Mesendoderm (in vitro differentiated cells): ENCODE measurements at places on chromosomes 6 and 20.

DNA sequence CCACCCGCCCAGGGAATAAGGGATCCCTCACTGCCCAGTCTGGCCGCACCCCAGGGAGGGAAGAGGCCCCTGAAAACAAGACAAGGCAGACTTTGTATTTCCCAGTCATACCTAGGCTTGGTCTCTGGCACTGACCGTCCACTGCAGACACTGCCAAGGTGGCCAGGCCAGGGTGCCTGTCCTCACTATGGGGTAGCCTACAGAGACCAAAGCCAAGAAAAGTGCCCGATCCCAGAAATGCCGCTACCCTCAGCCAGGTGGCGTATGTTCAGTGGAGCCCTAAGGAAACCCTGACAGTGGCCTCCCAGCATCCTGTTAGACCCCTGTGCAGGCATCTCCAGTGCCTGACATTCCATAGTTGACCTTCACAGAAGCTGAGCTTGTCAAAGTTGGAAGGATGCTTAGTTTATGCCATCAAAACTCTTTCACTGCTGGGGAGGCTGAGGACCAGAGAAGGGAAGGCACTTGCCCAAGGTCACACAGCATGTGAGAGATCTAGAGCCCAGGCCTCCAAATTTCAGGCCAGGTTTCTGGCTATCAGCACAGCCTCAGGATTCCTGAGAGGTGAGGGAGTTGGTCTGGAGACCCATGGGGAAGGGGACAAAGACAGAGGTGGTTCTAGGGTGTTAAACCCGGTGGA, 2.5 kb downstream of the SCRT2 start:
- peak; percentile 60 for DNase-seq

DNA sequence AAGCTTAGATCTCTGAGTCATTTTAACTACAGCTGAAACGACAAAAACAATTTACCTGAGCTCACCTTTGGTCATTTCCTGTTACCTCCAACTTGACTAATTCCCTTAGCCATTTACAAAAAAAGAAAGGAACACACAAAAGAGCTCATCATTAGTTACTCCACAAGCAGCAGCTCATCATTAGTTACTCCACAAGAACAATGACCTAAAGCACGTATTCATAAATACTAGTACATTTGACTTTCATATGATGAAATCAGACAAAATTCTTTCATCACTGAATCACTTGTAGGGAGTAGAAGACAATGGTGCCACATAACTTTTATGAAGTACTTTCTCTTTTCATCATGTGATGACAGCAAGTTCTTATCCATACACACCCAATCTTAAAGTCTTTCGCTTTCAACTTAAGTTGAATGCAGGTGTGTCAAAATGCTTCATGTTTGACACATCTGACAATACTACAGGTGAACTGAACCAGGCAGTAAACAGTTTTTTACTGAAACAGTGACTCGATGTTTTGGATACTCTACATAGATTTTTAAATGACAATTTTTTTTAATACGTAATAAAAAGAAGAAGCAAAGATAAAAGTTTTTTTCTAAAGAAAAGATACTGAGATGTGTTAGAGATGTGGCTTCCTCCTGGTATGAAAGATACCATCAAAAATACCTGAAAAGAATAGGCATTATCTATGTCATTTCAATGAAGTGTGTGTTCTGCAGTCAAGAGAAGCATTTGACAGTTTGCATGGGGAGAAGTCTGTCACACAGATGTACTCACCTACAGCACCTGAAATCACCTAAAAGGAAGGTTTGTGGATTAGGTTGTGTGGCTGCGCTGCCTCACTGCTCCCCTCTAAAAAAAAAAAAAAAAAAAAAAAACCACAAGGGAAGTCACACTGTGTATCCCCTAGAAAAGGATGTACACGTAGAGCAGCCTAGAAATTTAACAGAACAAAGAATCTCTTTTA, 109.1 kb downstream of the PRDM1 start:
- peak; percentile 38 for DNase-seq

GRCh38 chr6:32816746-32817204, at the start of gene HLA-DOB:
TSS of gene HLA-DOB (minus strand) at chr6:32817002. CDS start at chr6:32816951, 51 bp downstream.
- peak; percentile 25 for DNase-seq

DNA sequence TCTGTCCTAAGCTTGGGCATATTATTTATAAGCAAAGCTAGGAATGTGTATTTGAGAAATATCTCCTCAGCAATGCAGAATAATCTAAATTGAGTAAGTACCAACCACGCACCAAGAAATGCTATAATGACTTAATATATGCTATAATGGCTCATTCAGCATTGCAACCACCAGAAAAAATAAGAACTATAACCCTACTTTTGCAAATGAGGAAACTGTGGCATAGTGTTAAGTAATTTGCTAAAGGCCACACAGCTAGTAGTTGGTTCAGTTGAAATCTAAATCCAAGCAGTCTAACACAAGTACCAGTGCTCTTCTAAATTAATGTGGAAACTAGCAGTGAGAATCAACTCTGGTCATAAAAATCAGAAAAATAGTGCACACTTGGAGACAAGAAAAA, 35.7 kb downstream of the HBS1L start:
- DNase-seq, result no peak

- DNase-seq, result no peak
Measured at GRCh38 chr6:128657181-128657580, 136.8 kb upstream of the PTPRK start.

- DNase-seq, result peak; percentile 78
Measured at GRCh38 chr6:32622545-32623401, 14.4 kb upstream of the HLA-DQA1 start.

DNA sequence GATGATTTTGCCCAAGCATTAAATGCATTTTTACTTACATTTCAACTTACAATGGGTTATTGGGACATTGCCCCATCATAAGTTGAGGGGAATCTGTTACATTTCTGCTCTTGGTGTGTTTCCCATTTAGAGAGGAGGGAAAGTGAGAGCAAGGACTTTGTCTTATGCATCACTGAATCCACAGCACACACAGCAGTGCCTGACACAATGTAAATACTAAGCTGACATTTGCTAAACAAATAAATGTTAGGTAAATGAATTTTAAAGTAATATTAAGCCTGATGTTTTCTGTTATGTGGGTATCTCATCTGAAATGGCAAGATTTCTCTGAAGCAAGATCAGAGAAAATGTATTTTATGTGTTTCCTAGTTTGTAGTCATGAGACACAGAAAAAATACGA, 143.6 kb upstream of the STXBP5 start:
- no peak for DNase-seq

- no peak for DNase-seq
Measured at GRCh38 chr6:109879521-109879920, 98.6 kb upstream of the GPR6 start.

- no peak for DNase-seq
Measured at GRCh38 chr6:125120054-125120590, 33.5 kb upstream of the TPD52L1 start.

- DNase-seq, result no peak
Measured at GRCh38 chr20:6426287-6426891, 303.6 kb upstream of the FERMT1 start.

GRCh38 chr6:135451617-135452190, 45.8 kb downstream of the AHI1 start:
- peak; percentile 37 for DNase-seq

- no peak for DNase-seq
Measured at GRCh38 chr6:219019-219570, 73.2 kb upstream of the DUSP22 start.

- no peak for DNase-seq
Measured at GRCh38 chr20:58004146-58004545, 224.3 kb downstream of the ANKRD60 start.

DNA sequence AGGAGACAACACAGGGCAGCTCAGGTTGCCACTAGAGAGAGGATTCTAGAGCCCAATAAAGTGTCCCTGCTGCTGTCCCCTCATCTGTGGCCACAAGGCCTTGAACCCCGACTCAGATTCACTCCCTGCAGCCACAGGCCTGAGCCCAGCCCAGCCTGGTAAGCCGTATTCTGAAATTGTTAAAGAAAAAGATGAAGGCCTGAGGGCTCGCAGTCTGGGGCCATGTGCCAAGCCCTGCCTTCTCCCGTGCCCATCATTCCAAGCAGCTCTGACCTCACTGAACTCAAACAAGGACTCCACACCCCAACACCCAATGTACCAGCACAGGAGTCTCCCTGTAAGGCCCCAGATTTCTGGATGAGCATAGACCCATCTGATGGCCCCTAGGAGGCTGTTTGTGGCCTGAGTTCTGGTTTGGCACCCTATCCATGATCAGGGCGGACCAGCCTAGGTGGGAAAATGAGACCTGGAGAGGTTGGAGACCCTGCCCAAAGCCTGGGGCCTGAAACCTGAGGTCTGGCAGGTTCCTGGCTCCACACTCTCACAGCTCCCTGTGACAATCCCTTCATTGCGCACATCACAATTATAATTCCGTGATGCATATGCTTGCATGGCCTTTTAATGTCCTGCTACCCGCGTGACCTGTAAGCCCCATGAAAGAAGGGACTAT, 62.0 kb upstream of the TOP1 start:
- DNase-seq, result no peak

DNA sequence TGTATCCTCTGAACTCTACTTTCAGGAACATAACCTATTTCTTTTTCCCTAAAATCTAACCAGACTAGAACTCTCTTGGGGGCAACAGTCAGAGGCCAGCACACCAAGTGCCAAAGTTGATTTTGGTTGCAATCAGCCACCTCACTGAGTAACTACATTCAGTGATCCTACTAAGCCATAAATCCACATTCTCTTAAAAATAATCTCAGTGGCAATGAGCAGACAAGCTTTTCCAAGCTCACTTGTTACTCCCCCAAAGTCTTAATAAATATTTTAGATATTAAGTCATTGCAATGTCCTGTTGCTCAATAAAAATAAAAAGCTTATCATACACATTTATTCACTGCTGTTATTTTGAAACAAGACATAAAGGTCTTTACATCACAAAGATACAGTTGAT, 9.8 kb downstream of the RGS17 start:
- no peak for DNase-seq

DNA sequence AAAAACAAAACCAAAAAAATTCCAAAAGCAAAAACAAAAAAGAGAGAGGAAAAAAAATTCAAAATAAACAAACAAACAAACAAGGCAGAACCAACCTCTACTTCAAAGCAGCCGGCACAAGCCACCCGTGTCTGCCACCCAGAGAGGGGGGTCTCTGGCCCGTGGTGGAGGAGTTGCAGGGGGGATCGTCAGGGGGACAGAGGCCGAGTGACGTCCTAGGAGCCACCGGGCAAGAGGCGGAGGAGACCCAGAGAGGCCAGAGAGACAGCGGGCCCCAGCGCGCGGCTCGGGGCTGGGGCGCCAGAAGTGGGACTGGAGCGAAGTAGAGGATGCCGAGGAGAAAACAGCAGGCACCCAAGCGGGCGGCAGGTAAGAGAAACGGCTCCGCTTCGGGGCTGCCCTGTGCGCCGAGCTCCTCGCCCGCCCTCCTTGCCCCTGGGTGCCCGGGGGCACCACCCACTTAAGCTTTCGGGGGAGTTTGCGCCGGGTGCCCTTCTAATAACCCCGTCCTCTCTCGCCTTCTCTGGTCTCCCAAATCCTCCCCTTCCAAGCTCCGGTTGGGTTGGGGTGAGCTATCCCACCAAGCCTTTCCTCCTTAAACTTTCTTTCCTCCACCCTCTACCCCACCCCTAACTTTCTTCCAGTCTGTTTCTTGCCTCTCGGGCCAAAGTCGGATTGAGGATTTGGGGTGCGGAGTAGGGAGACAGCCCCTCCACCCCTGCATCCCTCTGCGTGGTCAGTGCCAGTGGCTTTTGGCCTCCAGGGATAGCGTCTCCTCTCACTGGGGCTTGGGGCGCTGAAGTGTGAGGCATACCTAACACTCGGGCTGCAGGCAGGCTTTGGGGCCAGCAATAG, 1.0 kb downstream of the TSHZ2 start:
- peak; percentile 37 for DNase-seq

- no peak for DNase-seq
Measured at GRCh38 chr6:2502998-2503674, 247.6 kb downstream of the MYLK4 start.

DNA sequence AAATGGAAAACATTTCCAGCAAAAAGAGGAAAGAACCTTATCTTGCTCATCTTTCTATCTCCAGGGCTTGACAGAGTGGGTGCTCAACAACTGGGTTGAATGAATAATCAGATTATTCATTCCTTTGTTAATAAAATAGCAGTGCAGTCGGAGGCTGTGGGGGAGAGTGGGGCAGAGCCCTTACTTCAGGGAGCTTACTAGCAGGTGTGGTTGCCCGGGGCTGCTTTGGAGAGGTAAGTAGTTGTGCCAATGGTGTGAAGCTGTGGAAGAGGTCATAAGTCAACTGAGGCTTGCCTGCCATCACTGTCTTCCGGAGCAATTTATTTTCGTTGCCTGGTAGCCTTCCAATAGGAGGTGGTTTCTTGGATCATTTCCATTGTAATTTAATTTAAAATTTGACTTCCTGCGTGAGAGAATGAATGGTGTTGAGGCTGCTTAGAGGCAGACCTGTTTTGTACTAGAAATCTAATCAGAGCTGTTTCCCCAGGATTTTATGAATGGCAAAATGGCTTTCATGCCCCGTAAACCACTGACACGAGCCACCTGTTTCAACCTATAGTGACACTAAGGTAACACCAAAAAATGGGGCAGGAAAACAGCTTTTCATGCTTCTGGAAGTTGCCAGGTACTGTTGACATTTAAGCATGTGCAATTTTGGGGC, 51.4 kb downstream of the ZDHHC14 start:
- no peak for DNase-seq

GRCh38 chr20:4036351-4036750, 21.0 kb upstream of the RNF24 start:
- no peak for DNase-seq

DNA sequence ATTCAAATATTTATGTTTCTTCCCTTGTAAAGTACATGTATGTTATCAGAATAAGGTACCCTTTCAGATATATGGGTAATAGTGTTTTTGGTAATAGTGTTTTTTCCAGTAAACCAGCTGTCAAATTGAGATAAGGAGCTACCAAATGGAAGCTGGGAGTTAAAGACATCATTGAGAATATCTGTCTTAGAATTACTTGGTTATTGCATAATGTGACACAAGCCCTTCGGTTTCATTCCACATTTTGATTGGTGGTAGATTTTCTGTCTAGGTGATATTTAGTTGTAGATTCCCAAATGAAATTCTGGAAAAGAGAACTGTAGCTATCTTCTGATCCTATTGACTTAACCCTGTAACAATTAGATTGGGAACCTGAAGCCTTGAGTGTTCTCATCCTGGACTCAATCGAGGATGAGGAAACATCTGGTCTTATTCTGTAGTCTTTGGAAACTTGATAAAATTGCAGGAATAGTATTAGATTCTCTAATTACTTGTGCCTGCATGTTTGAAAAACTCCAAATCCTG, 75.1 kb upstream of the SYNJ2 start:
- DNase-seq, result no peak

- no peak for DNase-seq
Measured at GRCh38 chr20:51752343-51752951, 15.7 kb downstream of the ATP9A start.
